Heart left ventricle (tissue), 16 donors: ENCODE measurements at places on chromosomes 2 and 18.
A peak's percentile ranks its signal among the peaks of the same experiment; 100 is the strongest.

DNA sequence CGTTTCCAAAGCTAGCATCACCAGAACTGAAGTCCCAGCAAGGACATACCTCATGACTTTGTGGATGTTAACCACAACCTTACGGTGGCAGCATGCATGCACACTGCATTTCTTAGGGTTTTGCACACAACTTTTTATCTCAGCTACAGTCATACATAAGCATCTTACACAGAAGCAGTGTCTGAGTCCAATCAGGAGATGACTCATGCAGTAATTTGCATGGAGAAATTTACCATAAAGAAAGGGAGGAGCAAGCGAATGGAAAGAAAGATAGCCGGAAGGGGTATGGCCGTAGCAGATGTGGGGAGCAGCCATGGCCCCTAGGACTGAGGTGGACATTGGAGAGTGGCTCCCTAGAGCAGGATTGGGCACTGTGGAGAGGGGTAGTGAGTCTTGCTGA, 522.5 kb downstream of the GALR1 start:
- no peaks in the 10 kb centered on the region for H3K4me1 ChIP-seq
- no peaks in the 10 kb centered on the region for H3K36me3 ChIP-seq
- no peak overlapping the region for H3K27ac ChIP-seq
- H3K27me3 ChIP-seq = peaks cover 6% of the 10 kb centered on the region
- H3K4me3 ChIP-seq = no peak overlapping the region

DNA sequence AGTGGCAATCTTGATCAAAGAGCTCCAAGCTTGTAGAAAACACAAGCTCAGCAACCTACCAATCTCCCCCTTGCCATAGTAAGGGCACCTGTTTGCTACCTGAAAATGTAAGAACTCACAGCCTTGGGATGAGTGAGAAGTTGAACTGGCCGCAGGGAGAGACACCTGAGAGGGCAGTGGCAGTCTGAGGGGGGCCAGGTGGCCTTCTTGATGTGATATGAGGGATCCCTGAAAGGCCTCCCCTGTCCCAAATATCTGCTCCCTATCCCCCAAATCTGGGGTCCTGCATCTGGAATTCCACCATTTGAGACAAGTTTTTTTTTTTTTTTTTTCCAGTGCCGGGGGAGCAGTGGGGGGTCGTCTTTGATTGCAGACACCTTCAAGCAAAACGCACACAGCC, 230.2 kb upstream of the SMAD2 start:
- H3K4me3 ChIP-seq = no peak overlapping the region
- H3K36me3 ChIP-seq = no peaks in the 10 kb centered on the region
- no peak for DNase-seq

- DNase-seq = no peak
- H3K36me3 ChIP-seq = no peaks in the 10 kb centered on the region
- H3K4me3 ChIP-seq = peak overlapping the region; percentile 46
- no peaks in the 10 kb centered on the region for H3K4me1 ChIP-seq
These were observed 286.2 kb downstream of the ZNF516 start for GRCh38 chr18:76208678-76209306.

GRCh38 chr2:190530248-190530900, 4.1 kb downstream of the NEMP2 start:
- DNase-seq = no peak
- no peaks in the 10 kb centered on the region for H3K36me3 ChIP-seq
- H3K4me3 ChIP-seq = no peak overlapping the region
- peaks cover 66% of the 10 kb centered on the region for H3K4me1 ChIP-seq
- H3K27ac ChIP-seq = no peak overlapping the region

DNA sequence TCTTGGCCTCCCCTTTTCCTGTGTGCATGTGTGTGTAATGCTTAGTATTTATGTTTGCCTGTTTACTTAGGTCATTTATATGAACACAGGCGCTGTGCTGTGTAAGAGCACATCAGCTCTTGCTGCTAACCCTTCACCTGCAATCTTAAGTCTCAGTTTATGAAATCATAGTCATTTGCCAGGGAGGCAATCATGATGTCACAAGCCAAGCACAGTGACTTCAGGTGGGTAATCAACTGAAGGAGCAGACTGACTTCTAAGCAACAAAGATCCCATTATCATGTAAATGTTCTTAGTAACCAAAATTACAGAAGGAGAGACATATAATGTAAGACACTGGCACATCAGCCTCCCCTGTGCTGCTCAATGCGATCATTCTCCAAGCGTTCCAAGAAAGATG, 386.3 kb upstream of the MEIS1 start:
- H3K4me3 ChIP-seq = no peak overlapping the region
- H3K4me1 ChIP-seq = no peaks in the 10 kb centered on the region
- no peaks in the 10 kb centered on the region for H3K27me3 ChIP-seq
- no peak overlapping the region for H3K27ac ChIP-seq

GRCh38 chr2:4579977-4580376, 876.6 kb downstream of the DCDC2C start:
- DNase-seq = no peak
- no peak overlapping the region for H3K27ac ChIP-seq
- no peaks in the 10 kb centered on the region for H3K27me3 ChIP-seq
- H3K36me3 ChIP-seq = no peaks in the 10 kb centered on the region
- no peak overlapping the region for H3K4me3 ChIP-seq

GRCh38 chr2:148531235-148531634, 113.3 kb upstream of the EPC2 start:
- H3K27ac ChIP-seq = no peak overlapping the region
- no peaks in the 10 kb centered on the region for H3K36me3 ChIP-seq
- H3K4me3 ChIP-seq = no peak overlapping the region
- DNase-seq = no peak
- no peaks in the 10 kb centered on the region for H3K4me1 ChIP-seq

DNA sequence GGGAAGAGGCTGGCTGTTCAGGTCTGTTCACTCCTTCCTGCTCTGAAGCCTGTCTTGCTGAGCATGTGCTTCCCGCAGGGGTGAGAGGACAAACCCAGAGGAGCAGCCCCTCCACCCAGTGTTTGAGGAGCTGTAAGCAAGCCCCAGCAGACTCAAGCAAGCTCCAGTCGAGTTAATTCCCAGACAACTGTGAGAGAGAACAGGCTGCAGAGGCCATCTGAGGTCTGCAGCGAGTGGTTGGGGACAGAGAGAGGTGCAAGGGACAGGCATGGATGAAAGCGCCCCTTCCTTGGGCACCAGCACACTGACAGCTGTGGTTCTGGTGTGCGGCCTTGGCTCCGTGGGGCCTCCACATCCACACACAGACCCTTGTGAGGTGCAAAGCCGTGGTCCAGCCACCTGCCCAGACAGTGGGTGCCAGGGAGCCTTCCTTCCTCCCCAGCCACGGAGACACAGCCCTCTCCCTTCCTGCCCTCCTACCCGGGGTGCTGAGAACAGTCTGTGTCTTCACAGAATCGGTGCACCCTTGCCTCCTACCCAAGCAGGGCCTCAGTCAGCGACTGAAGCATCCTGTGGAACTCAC, 36.2 kb downstream of the MAL start:
- no peak overlapping the region for H3K4me3 ChIP-seq
- H3K36me3 ChIP-seq = no peaks in the 10 kb centered on the region
- H3K27me3 ChIP-seq = peaks cover 10% of the 10 kb centered on the region
- no peaks in the 10 kb centered on the region for H3K4me1 ChIP-seq
- DNase-seq = peak; percentile 12
- no peak overlapping the region for H3K27ac ChIP-seq

- no peaks in the 10 kb centered on the region for H3K36me3 ChIP-seq
- no peak overlapping the region for H3K4me3 ChIP-seq
- peaks cover 8% of the 10 kb centered on the region for H3K4me1 ChIP-seq
- no peak overlapping the region for H3K27ac ChIP-seq
These were observed 54.2 kb upstream of the MAPRE3 start for GRCh38 chr2:26916128-26916692.

DNA sequence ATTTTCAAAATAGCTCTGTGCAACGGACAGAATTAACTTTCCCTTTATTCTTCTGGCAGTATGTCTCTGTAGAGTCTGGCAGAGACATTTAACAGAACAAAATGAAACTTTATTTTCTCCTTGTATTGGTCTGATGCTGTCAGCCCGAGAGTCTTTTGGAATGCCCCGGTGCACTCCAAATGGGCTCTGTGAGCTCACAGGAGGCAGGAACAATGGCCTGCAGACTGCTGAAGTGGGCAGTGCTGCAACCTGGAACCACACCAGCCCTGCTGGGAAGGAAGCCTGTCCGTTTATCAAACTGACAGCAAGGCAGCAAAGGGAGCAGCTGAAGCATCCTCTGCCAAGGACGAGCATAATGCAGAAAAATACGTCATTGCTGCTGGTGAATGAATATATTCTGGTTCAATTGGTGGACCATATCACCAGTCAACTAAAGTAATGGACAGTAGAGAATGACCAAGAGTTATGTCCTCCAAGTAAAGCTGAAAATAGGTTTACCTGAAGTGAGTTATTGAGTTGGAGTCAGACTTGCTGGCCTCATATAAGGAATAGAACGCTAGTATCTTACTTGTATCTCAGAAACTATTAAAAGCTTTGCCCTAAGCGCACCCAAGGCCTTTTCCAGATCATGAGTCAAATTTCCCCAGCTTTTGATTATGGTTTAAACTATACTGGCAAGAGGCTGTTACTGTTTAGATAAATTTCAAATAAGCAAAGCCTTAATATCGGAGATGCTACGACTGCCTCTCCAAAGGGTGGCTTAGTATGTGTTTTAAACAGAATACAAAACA, 207.6 kb upstream of the TANK start:
- H3K4me1 ChIP-seq = peaks cover 38% of the 10 kb centered on the region
- peak; percentile 69 for DNase-seq
- H3K27ac ChIP-seq = peak overlapping the region; percentile 9
- H3K4me3 ChIP-seq = peak overlapping the region; percentile 10

DNA sequence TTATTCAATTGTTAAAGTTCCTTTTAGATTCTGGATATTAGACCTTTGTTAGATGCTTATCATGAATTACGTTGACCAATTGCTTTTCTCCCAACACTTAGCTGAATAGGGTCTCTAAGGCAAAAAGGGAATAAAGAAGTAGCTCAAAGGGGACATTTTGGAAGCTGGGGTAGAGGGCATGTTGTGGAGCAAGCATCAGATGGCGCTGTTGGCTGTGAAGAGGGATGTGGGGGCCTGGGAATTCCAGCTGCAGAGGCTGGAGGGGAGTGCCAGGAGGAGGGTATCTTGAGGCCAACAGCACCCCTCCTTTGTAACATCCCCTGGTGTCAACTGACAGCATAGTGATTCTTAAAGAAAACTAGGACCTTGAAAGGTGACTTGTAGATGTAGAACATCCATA, 198.2 kb downstream of the ADCYAP1 start:
- no peaks in the 10 kb centered on the region for H3K27me3 ChIP-seq
- H3K36me3 ChIP-seq = no peaks in the 10 kb centered on the region
- H3K4me3 ChIP-seq = no peak overlapping the region
- no peak overlapping the region for H3K27ac ChIP-seq
- no peak for DNase-seq

GRCh38 chr2:223314811-223315210, 262.8 kb downstream of the KCNE4 start:
- H3K27ac ChIP-seq = no peak overlapping the region
- no peak for DNase-seq
- no peaks in the 10 kb centered on the region for H3K27me3 ChIP-seq
- H3K36me3 ChIP-seq = no peaks in the 10 kb centered on the region
- H3K4me1 ChIP-seq = no peaks in the 10 kb centered on the region

DNA sequence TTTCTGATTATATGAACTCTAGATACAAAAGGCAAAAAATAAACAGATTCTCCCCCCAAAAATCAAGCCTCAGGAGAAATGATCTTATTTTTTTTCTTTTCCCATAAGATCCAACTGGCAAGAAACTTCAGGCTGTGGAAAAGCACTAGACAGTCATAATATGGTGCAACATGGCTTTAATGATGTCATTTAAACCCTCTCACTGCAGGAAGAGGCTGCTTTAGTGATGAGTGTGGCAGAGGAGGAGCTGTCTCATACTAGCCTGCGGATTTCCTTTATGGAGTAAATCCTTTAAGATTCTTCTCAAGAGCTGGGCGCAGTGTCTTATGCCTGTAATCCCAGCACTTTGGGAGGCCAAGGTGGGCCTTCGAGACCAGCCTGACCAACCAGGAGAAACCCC, 83.3 kb upstream of the CD28 start:
- no peaks in the 10 kb centered on the region for H3K27me3 ChIP-seq
- no peak overlapping the region for H3K27ac ChIP-seq
- H3K4me3 ChIP-seq = no peak overlapping the region
- H3K4me1 ChIP-seq = peaks cover 10% of the 10 kb centered on the region

DNA sequence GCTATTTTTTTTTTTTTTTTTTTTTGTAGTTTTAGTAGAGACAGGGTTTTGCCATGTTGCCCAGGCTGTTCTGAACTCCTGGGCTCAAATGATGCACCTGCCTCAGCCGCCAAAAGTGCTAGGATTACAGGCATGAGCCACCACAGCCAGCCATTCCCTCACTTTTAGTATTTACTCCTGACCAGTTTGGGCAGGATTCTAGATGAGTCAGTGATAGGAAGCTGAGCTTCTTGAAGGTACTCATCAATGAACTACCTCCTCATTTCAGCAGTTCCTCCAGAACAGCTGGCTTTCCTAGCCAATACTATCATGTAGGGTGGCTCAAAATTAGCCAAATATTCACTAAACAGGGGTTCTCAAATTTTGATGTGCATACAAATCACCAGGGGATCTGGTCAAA, 57.2 kb downstream of the CYBRD1 start:
- no peaks in the 10 kb centered on the region for H3K36me3 ChIP-seq
- H3K27me3 ChIP-seq = peaks cover 4% of the 10 kb centered on the region
- H3K27ac ChIP-seq = no peak overlapping the region
- DNase-seq = no peak
- no peak overlapping the region for H3K4me3 ChIP-seq

GRCh38 chr18:78085241-78086185, 835.9 kb downstream of the GALR1 start:
- H3K4me3 ChIP-seq = no peak overlapping the region
- H3K36me3 ChIP-seq = no peaks in the 10 kb centered on the region
- no peak for DNase-seq
- no peak overlapping the region for H3K27ac ChIP-seq
- no peaks in the 10 kb centered on the region for H3K27me3 ChIP-seq

GRCh38 chr2:72062336-72062735, 85.3 kb downstream of the CYP26B1 start:
- DNase-seq = no peak
- H3K27ac ChIP-seq = no peak overlapping the region
- no peaks in the 10 kb centered on the region for H3K4me1 ChIP-seq
- H3K36me3 ChIP-seq = no peaks in the 10 kb centered on the region

DNA sequence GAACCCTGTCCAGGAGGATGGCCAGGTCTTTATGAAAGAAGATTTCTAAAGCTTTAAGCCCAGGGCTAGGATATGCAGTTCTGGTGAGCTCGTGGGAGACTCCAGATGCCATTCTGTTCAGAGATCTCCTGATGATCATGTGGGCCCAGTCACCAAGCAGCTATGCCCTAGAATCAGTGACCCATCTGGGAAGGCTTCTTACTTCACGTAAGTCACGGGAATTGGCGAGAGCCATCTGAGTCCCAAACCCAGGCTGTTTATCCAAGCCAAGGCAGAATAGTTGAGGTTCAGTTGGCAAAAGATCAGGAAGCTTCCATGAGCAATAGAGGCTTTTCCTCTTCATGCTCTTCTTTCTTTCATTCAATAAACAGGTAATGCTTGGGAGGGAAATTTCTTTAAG, 23.9 kb downstream of the ANTXR1 start:
- no peak overlapping the region for H3K27ac ChIP-seq
- peaks cover 12% of the 10 kb centered on the region for H3K36me3 ChIP-seq
- no peaks in the 10 kb centered on the region for H3K27me3 ChIP-seq
- DNase-seq = no peak
- no peak overlapping the region for H3K4me3 ChIP-seq
